SK-MEL-5 (cell line): ENCODE measurements at places on chromosomes 3 and 15.

DNA sequence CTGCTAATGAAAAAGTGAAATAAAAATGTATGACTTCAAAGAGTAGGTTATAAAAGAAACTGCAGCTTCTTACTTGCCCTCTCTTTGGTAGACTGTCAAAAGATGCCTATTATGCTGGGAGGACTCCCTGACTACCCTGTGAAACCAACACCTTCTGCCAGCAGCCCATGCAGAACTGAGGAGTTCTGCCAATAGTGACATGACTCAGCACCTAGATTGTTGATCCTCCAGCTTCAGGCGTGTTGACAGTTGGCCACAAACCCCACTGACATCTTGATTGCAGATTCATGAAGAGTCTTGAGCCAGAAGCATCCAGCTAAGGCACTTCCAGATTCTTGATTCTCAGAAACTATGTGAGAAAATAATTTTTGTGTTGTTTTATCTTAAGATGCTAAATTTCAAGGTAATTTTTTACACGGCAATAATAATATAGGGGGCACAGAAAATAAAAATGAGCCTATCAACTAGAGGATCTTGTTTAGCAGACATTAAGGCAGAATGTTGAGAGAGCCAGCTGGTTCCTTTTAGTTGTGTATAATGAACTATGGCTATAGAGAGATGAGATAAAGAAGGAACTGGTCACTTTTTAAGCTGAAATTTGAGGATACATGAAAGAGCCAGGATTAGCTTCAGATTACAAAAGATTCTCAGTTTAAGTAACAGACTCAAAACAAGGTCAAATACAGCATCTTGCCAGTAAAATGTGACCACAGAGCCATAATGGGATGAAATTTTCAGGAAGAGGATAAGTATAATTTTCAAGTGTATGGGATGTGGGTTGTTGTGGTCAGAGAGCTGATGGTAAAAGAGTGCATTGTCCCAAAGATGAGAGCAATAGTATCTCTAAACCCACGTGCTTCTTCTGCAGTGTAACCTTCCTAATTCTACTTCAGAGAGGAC, 588.7 kb upstream of the CBLB start:
- peak; percentile 68 for DNase-seq

GRCh38 chr15:74616996-74617395, 1.4 kb downstream of the CLK3 start:
- no peak for DNase-seq

GRCh38 chr15:79849789-79850188, 47.0 kb downstream of the MTHFS start:
- peak; percentile 70 for DNase-seq

DNA sequence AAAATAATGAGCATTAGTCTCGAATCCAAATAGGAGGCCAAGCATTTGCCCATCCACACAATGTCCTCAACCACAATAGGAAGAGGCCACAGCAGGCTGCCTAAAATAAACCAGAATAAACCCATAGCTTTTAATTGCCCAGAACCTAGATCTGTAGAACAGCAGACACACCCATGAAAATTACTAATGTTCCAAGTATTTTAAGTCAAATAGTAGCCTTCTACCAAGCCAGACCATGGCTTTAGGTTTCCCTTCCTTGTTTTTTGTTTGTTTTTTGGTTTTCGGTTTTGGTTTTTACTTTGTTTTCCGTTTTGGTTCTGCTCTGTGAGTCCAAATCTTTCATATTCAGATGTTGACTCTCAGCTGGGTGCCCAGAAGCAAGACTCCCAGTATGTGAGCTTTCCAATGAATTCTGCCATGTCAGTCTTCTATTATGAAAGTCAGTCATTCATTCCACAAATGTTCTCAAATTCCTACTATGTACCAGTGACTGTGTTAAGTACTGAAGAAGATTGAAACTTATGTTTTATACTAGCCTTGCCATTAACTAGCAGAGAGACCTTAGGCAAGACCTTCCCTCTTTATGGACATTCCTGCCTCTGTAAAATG, 57.8 kb upstream of the BOC start:
- no peak for DNase-seq

GRCh38 chr3:174331095-174331800, 527.9 kb upstream of the NAALADL2 start:
- DNase-seq, result no peak

- no peak for DNase-seq
These were observed 36.5 kb upstream of the ARNT2 start for GRCh38 chr15:80367661-80368060.
